ENCODE measurements at places on chromosomes 4 and X.
A peak's percentile ranks its signal among the peaks of the same experiment; 100 is the strongest.

GRCh38 chr4:138249132-138249531 lies 7.0 kb upstream of the SLC7A11 start:
- DNase-seq: no peak

GRCh38 chr4:32748061-32748460 lies 2027.9 kb downstream of the PCDH7 start:
- DNase-seq: no peak

DNA sequence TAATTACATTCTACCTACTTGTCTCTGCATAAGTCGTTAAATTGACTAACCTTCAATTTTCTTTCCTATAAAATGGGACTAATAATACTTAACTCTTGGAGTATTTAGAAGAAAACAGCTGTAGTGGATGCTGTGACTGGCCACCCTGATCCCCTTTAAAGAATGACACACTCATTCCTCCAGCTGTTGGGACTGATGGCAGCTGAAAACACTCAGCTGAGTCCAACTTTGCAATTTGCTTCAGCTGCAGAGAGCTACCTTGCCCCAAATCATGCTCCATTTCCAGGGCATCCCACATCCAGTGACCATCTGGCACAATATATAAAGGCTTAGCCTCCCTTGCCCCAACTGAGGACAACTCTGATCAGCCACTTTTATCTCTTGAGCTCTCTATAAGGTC lies 89.1 kb downstream of the MID1IP1 start:
- no peak for DNase-seq

DNA sequence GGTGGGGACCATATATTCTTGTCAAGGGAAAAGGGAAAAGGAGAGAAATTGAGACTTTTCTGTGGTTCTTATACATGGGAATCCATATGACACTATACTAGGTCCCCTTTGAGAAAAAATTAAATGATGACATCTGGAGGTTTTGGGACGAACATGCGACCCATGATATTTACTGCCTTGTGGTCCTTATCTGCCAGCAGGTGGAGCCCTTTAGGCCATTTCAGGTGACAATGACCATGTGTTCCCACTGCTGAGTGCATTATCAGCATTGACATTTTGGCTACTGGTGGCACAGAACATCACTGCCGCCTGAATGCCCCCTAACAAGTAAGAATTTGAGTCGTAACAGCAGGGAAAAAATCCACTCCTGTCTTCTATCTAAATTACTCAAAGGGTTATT lies 843.4 kb downstream of the FSTL5 start:
- DNase-seq: no peak

- DNase-seq: no peak
Observed at GRCh38 chrX:131572372-131573014, 28.6 kb downstream of the OR13H1 start.

- no peak for DNase-seq
Observed at GRCh38 chr4:155914782-155915181, 11.3 kb downstream of the TDO2 start.

DNA sequence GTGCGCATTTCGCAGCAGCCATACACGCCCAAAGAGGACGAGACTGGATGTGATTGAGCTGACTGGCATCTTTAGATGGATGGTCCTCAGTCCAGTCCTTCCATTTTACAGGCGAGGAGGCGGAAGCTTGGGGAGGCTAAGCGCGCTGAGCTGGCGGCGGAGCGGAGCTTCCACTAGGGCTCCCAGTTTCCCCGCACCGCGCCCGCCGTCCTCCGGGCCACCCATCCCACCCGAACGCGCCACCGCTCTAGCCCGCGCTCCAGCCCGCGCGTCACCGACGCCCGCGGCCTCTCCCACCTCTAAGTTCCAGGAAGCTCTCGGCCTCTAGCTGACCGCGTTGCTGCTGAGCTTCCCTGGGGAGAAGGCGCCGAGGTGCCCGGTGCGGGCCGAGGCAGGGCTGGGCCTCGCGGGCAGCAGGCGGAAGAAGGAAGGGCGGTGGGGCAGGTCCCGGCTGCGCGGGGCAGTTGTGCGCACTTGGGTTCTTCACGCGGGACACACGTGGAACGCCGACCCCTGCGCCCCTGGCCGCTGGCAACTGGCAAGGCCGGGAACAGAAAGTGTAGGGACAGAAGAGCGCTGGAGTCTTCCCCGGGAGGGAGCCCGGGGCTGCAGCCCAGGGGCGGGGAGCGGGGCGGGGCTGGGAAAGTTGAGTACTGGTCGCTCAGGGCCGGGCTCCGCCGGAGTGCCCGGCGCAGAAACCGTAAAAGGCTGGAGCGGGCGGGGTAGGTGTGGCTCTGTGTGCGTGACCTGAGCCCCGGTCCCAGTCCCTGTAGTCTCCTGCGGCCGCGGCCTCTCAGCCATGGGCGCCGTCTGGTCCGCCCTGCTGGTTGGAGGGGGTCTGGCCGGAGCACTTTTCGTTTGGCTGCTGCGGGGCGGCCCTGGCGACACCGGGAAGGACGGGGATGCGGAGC lies at the start of gene STBD1:
Gene STBD1, plus strand, starts transcription at position 763 of the 911 bp plus-strand sequence. Its CDS starts 37 bp downstream, at position 800.
- DNase-seq: peak; percentile 67

GRCh38 chrX:9878146-9878820 lies 88.9 kb upstream of the CLDN34 start:
- no peak for DNase-seq

- peak; percentile 1 for DNase-seq
Observed at GRCh38 chr4:165761963-165762362, 111.1 kb upstream of the TLL1 start.

DNA sequence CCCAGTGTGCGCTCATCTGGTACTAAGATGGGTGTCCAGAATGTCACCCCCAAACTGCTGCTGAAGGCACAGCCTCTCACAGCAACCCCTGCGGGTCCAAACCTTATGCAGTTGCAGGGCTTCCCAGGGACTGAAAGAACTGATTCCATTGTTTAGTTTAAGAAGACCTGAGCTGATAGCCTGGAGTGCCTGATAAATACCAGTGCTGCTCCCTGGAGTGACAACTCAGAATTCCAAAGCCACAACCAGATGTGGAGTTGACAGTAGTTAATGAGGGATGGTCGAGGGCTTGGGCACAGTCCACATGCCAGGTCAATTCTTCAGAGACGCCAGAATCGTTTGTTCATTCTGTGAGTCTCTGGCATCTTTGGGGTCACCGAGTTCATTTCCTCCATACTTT lies 71.2 kb downstream of the LNX1 start:
- DNase-seq: no peak

Measured in fibroblast of gingiva (primary cell).